ENCODE measurements at places on chromosomes 6 and 20. TPM values are rescaled to one million over a fixed set of nuclear protein-coding genes. Genes with fewer than 3 reads are reported as not detected.

DNA sequence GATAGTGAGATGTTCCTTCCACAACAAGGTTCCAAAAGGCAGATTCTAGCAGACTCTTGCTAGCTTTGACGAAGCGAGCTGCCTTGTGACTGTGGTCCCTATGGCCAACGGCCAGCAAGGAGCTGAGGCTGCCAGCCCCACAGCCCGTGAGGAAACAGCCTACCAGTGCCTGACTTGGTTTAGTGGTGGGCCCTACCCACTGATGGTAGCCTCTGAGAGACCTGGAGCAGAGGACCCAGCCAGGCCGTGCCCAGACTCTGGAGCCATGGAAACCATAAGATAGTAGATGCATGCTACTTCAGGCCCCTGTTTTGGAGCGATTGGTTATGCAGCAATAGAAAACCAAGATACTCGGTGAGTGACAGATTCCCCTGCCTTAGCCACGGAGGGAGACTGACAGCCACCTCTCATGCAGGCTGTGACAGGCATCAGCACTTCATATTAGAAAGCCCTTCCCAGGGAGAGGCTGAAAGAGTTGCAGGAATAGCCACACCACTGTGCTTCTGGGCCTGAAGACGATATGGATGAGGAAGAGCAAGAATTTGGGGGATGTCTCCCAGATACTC lies 19.2 kb downstream of the PSMG4 start:
- no peak for DNase-seq

GRCh38 chr6:88377976-88378568 lies 211.9 kb upstream of the CNR1 start:
- no peak for DNase-seq

- DNase-seq: peak; percentile 5
Observed at GRCh38 chr6:170403451-170403850, 96.9 kb downstream of the FAM120B start.

Gene BTN1A1
- not detected for total RNA-seq

GRCh38 chr6:21000331-21000801 lies 466.1 kb downstream of the CDKAL1 start:
- DNase-seq: no peak

- DNase-seq: no peak
Observed at GRCh38 chr6:41437604-41438003, 102.2 kb downstream of the NCR2 start.

DNA sequence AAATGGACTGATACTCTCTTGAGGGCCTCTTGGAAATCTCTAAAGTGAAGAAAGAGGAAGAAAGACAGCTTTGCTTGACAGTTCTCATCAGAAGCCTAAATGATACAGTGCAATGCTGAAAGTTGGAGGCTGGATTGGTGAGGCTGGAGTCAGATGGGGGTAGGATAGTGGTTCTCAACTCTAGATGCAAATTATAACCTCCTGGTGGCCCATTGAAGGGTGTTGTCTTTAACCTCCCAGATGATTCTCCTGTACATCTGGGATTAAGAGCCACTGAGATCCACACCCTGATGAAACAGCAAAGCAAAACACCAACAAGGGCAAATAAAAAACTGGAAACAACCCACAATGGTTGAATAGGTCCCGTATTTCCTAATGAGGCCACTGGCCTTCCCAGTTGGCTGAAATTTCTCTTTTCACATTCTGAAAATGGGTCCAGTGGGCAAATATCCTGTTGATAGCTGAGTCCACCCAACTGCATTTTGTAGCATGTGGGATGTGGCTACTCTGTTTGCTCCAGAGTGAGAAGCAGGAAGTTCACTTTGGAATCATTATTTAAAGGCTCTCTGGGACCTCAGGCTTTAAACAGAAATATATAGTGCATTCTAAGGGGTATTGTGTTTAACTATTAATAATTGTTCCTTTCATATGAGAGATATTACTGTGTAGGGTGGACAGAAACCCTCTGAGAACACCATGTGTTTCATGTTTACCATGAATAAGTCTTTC lies 208.1 kb downstream of the SOX4 start:
- DNase-seq: no peak

DNA sequence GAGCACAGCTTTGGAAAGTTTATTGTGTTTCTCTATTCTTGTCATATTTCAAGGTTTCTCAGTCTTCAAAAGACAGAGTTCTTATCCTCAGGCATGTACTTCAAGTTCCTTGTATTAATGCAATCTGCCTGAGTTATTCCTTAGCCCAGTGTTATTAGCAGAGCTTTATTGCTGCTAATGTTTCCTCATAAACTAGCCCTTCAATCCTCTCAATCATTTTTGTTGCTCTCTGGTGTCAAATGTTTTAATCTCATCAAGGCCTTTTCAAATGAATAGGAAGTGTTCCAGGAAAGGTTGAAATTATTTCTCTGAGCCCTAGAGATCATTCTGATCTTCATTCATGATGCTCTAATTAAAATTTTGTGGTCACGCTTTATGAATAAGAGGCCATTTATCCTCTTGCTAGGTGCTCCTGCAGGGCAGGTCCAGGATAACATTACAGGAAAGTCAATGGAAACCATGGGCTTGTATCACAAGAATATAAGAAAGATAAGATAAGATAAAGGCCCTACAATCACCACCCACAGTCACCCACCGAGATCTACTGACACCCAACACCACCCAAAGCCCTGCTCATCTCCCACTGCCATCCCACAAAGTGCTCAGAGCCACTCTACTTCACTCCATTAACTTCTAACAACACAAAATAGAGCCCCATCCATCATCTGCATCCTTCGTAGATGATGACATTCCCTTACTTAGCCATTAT lies 125.9 kb downstream of the COL9A1 start:
- no peak for DNase-seq

- no peak for DNase-seq
Observed at GRCh38 chr6:167708501-167709094, 118.1 kb upstream of the AFDN start.

- DNase-seq: no peak
Observed at GRCh38 chr6:99495466-99495865, 19.8 kb downstream of the USP45 start.

GRCh38 chr6:149264629-149265028 lies 52.9 kb upstream of the TAB2 start:
- no peak for DNase-seq

DNA sequence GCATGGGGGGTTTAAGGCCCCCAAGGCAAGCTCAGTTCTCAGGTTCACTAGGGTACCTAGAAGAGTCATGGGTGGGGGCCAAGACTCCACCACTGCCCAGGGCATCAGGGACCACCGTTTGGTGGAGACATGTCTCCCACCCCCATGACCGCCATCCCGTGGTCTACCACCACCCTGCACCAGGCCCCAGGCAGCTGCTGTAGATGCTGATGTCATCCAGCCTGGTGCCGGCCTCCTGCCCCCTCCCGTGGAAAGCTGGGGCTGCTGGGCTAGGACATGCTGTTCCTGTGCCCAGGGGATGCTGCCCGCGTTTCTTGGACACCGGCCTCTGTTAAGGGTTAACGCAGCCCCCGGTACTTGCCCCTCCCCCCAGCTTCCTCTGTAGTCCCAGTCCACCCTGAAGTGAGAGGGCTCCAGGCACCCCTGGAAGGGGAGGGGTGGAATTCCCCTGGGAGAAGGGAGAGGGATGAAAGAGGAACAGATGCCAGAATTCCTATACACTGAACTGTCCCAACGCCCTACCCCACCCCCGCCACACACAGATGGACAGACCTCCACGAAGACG lies 587 bp downstream of the IP6K3 start:
- peak; percentile 94 for DNase-seq

DNA sequence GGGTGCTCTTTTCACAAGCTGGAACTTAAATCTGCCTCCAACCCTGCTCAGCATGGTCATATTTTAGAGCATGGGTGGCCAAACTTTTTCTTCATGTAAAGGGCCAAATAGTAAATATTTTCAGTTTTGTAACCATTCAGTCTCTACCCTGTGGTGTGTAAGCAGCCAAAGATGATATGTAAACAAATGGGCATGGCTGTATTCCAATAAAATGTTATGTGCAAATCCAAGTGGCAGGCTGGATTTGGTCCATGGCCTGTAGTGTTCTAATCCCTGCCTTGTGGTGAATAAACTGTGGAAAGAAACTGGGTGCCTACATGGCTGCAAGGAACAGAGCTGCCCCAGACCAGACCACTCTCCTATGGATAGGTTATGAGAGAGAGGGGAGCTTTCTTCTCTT lies 32.7 kb downstream of the OGFRL1 start:
- no peak for DNase-seq

- peak; percentile 80 for DNase-seq
Observed at GRCh38 chr6:105994591-105995390, 91.3 kb upstream of the PRDM1 start.

DNA sequence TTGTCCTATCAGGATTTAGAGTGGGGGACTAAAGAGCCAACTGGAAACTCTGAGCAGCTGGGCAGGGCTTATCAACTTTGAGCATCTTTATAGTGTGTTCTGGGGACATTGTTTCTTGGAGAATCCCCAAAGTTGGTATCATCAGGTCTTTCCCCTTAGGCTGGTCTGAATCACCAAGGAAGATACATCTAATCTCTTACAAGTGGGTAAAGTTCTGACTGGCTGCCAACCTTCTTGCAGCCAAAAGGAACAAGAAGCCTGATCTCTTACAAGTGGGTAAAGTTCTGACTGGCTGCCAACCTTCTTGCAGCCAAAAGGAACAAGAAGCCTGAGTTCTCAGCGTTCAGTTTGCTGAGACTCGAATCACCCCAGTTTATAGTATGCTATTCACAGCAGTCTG lies 1.6 kb upstream of the MED23 start:
- peak; percentile 9 for DNase-seq

Gene CCN6
- total RNA-seq: not detected

- DNase-seq: peak; percentile 23
Observed at GRCh38 chr20:21302664-21303060, 469 bp upstream of the XRN2 start.

- no peak for DNase-seq
Observed at GRCh38 chr20:1935696-1936366, 40.6 kb downstream of the SIRPA start.

Gene VGLL2
- total RNA-seq: 0.75 TPM

GRCh38 chr6:148457137-148457842 lies 114.7 kb downstream of the SASH1 start:
- no peak for DNase-seq

- peak; percentile 74 for DNase-seq
Observed at GRCh38 chr6:21396313-21396712, 197.2 kb upstream of the SOX4 start.

DNA sequence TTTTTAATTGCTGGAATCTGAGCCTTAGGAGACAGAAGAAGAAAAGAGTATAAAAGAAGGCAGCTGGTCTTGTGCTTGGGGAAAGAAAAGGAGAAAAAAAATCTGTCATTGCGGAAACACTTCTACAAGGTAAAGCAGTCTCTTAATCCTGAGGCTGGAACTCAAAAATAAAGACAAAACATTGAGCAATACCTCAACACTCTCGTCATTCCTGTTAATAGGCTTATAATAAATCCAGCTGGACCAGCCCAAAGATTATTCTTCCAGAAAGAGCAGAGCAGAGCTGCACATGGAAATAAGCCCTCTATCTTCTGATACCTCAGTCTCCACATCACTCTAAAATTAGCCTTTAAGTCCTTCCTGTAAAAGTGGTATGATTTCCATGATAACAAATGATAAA lies 62.0 kb upstream of the HIVEP1 start:
- no peak for DNase-seq

- DNase-seq: peak; percentile 98
Observed at GRCh38 chr6:73121421-73121993, 103.8 kb downstream of the KHDC1L start.

DNA sequence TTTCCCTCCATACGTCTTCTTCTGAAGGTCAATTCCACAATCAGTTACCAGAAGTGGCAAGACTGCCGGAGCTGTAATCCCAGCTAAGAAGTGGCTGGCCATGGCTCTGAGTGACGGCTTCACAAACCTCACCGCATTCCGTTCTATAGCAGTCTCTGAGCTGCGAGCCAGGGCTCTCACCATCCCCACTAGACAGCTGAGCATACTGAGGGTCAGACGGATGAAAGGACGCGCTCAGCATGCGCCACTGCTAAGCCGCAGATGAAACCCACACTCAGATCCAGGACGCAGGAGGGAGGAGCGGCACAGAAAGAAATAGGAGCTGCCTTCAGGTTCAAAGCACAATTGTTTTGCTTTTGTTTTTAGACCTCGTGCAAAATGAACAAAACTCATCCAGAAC lies 97.9 kb downstream of the ANKRD60 start:
- no peak for DNase-seq

Gene FNDC1
- total RNA-seq: not detected

- no peak for DNase-seq
Observed at GRCh38 chr6:15398633-15399275, 152.9 kb downstream of the JARID2 start.

- DNase-seq: no peak
Observed at GRCh38 chr6:170236131-170236836, 54.6 kb downstream of the DLL1 start.

DNA sequence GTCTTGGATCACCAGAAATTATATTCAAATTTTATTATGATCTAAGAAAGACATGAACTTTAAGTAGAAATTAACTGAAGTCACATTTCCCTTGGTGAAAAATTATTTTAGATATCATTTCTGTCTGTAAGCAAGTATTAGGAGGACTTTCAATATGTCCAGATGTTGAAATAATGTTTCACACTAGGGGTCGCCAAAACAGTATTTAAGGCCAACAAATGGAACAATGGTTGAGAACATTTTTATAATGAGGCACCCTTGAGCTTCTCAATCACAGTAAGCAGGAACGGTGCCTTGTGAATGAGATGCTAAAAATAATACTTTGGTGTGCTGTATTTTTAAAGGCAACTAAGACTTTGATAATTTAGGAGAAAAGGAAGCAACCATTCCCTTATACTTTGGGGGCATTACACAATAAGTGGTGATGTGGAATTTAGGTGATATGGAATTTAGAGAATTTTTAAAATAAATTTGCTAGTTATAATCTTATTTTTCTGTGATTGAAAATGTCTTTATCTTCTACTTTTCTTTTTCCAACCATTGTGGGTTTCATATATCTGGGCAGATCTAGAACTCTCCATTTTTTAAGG lies 9.6 kb upstream of the SF3B5 start:
- DNase-seq: peak; percentile 86

Gene ZDHHC14
- total RNA-seq: 1.2 TPM

Gene NR2E1
- not detected for total RNA-seq

- peak; percentile 61 for DNase-seq
Observed at GRCh38 chr20:54176610-54177009, 2.8 kb upstream of the CYP24A1 start.

Gene TUBB2B
- 31.3 TPM for total RNA-seq

- DNase-seq: peak; percentile 38
Observed at GRCh38 chr6:125198398-125198937, 44.9 kb downstream of the TPD52L1 start.

All from LHCN-M2 (cell line).